ENCODE measurements at places on chromosomes 13 and 19. TPM values are rescaled to one million over a fixed set of nuclear protein-coding genes. Genes with fewer than 3 reads are reported as not detected.

FAM83E gene
- total RNA-seq, result 0.47 TPM

AP1M2 gene
- total RNA-seq, result not detected

MAG gene
- total RNA-seq, result 0.47 TPM

RGCC gene
- 25.7 TPM for total RNA-seq

CERS1 gene
- 23.4 TPM for total RNA-seq

ZDHHC20 gene
- 159 TPM for total RNA-seq

PAF1 gene
- total RNA-seq, result 29.2 TPM

PLK5 gene
- total RNA-seq, result not detected

ANKRD27 gene
- 43.0 TPM for total RNA-seq

ZIK1 gene
- total RNA-seq, result 33.7 TPM

NPAS1 gene
- 5.8 TPM for total RNA-seq

ACTMAP gene
- 0.31 TPM for total RNA-seq

KLK11 gene
- total RNA-seq, result not detected

KIR2DL4 gene
- not detected for total RNA-seq
